ENCODE measurements at places on chromosomes 6 and 20. TPM values are rescaled to one million over a fixed set of nuclear protein-coding genes. Genes with fewer than 3 reads are reported as not detected.

DNA sequence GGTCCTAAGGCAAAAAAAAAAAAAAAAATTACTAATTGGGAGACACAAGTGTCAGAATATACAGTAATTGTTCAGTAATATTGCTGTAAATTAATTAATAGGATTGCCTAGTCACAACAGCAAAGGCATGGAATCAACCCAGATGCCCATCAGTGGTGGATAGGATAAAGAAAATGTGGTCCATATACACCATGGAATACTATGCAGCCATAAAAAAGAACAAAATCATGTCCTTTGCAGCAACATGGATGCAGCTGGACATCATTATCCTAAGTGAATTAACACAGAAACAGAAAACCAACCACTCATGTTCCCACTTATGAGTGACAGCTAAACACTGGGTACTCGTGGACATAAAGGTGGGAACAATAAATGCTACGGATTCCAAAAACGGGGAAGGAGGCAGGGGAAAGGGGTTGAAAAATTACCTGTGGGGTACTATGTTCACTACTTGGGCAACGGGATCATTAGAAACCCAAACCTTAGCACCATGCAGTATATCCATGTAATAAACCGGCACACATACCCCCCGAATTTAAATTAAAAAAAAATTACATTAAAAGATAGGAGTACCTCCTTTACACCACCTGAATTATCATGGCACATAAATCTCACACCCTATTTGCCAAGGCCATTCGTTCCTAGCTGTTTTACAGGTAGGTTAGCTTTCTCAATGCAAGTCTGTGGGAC, 689 bp upstream of the PFDN4 start:
- H3K36me3 ChIP-seq, result no peaks in the 10 kb centered on the region
- no peak for DNase-seq
- no peaks in the 10 kb centered on the region for H3K27me3 ChIP-seq
- peak overlapping the region; percentile 73 for H3K4me3 ChIP-seq

GRCh38 chr6:127951172-127951917, 50.5 kb upstream of the THEMIS start:
- no peaks in the 10 kb centered on the region for H3K36me3 ChIP-seq
- H3K27ac ChIP-seq, result no peak overlapping the region
- no peak overlapping the region for H3K4me3 ChIP-seq
- no peaks in the 10 kb centered on the region for H3K27me3 ChIP-seq

- no peaks in the 10 kb centered on the region for H3K4me1 ChIP-seq
- no peak overlapping the region for H3K4me3 ChIP-seq
- H3K27ac ChIP-seq, result no peak overlapping the region
- no peaks in the 10 kb centered on the region for H3K27me3 ChIP-seq
- no peaks in the 10 kb centered on the region for H3K36me3 ChIP-seq
These were observed 627.2 kb downstream of the BCKDHB start for GRCh38 chr6:80733641-80734040.

The MYBL2 gene
- total RNA-seq, result 1.5 TPM

The HLA-F gene
- 418 TPM for total RNA-seq

The ETV7 gene
- 5.3 TPM for total RNA-seq

DNA sequence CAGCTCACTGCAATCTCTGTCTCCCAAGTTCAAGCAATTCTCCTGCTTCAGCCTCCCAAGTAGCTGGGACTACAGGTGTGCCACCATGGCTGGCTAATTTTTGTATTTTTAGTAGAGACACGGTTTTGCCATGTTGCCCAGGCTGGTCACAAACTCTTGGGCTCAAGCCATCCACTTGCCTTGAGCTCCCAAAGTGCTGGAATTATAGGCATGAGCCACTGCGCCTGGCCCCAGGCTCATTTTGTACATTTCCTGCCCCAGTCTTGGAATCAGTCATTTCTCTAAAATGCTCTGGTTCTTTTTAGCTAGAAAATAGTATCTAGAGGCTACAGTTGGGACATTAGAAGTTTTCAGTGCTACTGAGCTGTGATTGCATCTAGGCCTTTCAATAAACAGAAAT, 13.5 kb downstream of the MANBAL start:
- no peak for DNase-seq
- no peaks in the 10 kb centered on the region for H3K27me3 ChIP-seq
- no peak overlapping the region for H3K27ac ChIP-seq

DNA sequence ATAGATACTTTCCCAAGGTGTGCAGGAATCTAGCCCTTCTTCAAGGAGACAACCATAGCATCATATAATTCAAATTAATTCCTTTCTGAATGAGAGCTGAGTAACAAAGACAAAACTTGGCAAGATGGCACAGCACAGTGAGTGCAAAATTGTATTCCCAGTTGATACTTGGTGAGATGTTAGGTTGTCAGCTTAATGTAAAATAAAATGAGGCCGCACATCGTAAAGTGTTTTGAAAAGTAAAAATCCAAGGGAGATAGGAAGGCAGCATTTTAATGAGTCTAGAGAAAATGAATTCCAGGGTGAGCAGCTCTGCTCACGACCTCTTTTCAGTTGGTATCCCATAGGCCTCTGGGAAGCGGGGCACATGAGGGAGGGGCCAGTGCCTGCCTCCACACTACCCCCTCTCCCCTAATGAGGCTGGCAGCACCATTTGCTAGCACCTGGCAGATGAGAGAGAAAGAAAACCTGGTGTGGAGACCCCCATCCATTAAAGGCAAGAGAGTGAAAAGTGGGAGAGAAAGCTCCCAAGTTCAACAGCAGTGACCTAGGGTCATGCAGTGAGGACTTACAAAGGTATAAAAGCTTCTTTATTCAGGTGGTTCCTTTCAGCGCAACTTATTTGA, 158.4 kb downstream of the BTBD9 start:
- DNase-seq, result no peak
- H3K4me1 ChIP-seq, result peaks cover 7% of the 10 kb centered on the region
- H3K36me3 ChIP-seq, result no peaks in the 10 kb centered on the region

The SLC17A1 gene
- total RNA-seq, result not detected

DNA sequence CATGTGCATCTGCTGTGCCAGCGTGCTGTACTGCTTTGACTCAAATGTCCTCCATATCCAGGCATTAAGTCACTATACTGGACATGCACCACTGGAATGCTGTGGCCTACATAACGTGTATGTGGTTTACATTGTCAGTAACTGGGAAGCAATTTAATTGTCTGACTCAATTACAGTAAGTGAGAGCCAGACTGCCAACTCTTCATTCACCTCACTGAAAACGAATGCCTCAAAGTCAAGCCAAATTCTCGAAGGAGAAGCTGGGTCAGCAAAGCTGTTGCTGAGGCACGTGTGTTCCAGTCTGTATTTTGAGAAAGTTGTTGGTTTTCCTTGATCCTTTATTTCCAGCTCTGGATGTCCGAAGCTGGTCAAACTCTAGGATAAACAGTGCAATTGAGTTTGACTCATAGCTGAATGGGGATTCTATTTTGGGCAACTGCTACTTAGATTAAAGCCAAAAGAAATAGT, 534.3 kb downstream of the COL12A1 start:
- H3K36me3 ChIP-seq, result no peaks in the 10 kb centered on the region
- no peak overlapping the region for H3K4me3 ChIP-seq
- no peaks in the 10 kb centered on the region for H3K4me1 ChIP-seq

DNA sequence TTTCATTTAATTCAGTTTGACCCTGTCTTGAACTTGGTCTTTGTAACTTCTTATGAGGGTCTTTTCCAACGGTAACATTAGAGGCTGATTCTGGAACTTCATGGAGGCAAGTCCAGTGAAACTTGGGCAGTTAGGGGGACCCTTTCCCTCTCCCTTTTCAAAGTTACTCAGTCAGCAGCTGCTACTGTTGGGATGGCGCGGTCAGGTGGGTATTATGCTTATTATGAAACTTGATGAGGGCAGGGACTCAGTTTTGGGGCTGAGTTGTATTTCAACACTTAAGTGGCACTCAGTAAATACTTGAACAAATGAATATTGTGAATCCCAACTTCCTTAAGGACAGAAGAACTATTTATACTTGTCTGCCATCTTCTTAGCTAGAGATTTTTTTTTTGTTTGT, 20.8 kb downstream of the TOP1 start:
- H3K4me1 ChIP-seq, result peaks cover 78% of the 10 kb centered on the region
- DNase-seq, result no peak
- no peaks in the 10 kb centered on the region for H3K36me3 ChIP-seq
- H3K27ac ChIP-seq, result peak overlapping the region; percentile 4
- no peaks in the 10 kb centered on the region for H3K27me3 ChIP-seq

GRCh38 chr6:11432713-11433450, 104.7 kb upstream of the TMEM170B start:
- H3K4me3 ChIP-seq, result no peak overlapping the region
- H3K36me3 ChIP-seq, result no peaks in the 10 kb centered on the region
- DNase-seq, result no peak
- H3K27me3 ChIP-seq, result no peaks in the 10 kb centered on the region
- peak overlapping the region; percentile 61 for H3K27ac ChIP-seq

- H3K4me3 ChIP-seq, result peak overlapping the region; percentile 100
- H3K27ac ChIP-seq, result peak overlapping the region; percentile 99
- DNase-seq, result peak; percentile 79
- peaks cover 8% of the 10 kb centered on the region for H3K36me3 ChIP-seq
- peaks cover 15% of the 10 kb centered on the region for H3K4me1 ChIP-seq
These were observed 1.0 kb upstream of the NXT1 start for GRCh38 chr20:23349338-23350195.

DNA sequence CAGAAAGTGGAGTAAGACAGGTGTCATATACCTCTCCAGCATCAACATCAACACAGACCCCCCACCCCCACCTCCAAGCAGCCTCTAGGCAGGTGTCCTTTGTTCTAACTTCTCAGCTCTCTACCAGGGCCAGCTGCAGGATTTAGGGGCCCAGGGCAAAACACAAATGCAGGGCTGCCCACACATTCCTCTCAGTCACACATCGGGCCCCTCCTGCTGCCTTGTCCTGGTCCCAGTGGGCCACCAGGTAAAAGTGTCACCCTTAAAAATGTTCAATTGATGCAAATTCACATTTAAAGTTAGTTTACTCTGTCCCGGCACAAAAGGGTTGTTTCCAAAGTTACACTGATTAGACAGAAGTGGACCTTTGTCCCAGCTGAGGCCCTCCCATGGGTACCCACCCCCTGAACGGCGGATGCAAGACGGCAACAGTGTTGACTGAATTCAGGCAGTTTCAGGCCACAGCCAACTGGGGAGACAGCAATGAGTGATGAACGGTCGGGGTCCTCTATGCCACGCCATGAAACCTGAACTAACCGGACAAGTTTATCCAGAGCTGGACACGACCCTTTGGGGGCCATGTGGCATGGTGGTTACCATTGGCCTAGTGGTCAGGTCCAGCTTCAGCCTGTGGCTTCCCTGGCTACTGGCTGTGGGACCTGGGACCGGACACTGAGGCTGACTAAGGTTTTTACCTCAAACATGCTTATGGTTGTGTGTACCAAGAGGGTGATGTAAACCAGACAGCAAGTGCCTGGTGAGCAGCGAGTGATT, 52.2 kb upstream of the UNC93A start:
- H3K4me1 ChIP-seq, result no peaks in the 10 kb centered on the region
- DNase-seq, result no peak
- no peak overlapping the region for H3K4me3 ChIP-seq
- no peak overlapping the region for H3K27ac ChIP-seq

- no peaks in the 10 kb centered on the region for H3K4me1 ChIP-seq
- H3K36me3 ChIP-seq, result no peaks in the 10 kb centered on the region
- H3K4me3 ChIP-seq, result no peak overlapping the region
- no peak for DNase-seq
- no peak overlapping the region for H3K27ac ChIP-seq
These were observed 191.5 kb downstream of the CDH4 start for GRCh38 chr20:61443443-61444126.

DNA sequence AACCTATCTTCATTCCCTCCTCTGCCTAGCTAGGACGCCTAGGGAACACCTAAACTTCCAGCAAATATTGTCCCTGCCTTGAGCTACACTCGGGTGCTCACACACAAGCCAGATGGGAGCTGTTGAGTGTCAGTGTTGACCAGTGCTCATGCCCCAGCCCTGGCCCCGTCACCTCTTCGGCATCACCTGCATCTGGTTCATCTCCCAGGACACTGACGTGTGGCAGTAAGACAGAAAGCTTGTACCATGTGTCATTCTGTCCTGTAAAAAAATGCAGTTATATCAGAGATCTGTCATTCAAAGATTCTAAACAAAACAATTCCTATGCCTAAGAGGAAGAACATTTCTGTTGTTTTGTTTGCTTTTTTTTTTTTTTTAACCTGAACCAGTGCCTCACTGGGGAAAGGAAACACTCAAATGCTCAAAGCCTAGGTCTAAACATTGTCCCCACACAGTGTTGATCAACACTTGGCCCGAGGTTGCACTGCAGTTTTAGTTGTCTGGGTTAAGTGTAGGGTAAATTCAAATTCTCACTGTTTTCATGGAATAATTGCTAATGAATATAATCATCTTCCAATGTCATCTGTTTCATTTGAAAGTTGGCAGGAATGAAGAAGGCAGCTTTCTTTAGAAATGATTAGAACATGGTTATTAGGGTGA, 102.7 kb upstream of the SASH1 start:
- no peaks in the 10 kb centered on the region for H3K36me3 ChIP-seq
- H3K27ac ChIP-seq, result no peak overlapping the region
- H3K27me3 ChIP-seq, result no peaks in the 10 kb centered on the region
- DNase-seq, result no peak
- H3K4me3 ChIP-seq, result no peak overlapping the region

GRCh38 chr6:14547284-14547998, 429.9 kb downstream of the CD83 start:
- H3K27ac ChIP-seq, result no peak overlapping the region
- no peaks in the 10 kb centered on the region for H3K27me3 ChIP-seq
- H3K4me3 ChIP-seq, result no peak overlapping the region
- H3K4me1 ChIP-seq, result no peaks in the 10 kb centered on the region
- no peaks in the 10 kb centered on the region for H3K36me3 ChIP-seq

The DDAH2 gene
- total RNA-seq, result 52.4 TPM

The CDSN gene
- total RNA-seq, result not detected

DNA sequence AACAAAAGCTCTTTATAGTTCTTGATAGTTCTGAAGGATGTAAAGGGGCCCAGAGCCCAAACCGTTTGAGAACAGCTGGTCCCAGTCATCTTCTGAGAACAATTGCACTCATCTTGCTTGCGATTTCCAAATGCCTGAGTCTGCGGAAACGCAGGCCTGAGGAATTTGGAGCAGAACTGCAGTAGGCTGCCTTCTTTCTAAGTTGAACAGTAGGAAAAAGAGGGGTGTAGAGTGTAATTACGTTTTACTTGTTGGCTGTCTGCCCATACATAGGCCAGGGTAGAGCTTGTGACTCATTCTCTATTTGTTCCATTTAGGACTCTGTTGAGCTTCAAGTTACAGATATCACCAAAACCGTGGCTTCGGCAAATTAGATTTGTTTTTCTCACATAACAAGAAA, 42.0 kb upstream of the KIF16B start:
- no peak overlapping the region for H3K27ac ChIP-seq
- H3K4me3 ChIP-seq, result no peak overlapping the region
- no peaks in the 10 kb centered on the region for H3K36me3 ChIP-seq

- DNase-seq, result peak; percentile 30
- H3K4me1 ChIP-seq, result no peaks in the 10 kb centered on the region
- H3K4me3 ChIP-seq, result no peak overlapping the region
- H3K27me3 ChIP-seq, result no peaks in the 10 kb centered on the region
These were observed 12.3 kb upstream of the VSTM2L start for GRCh38 chr20:37890643-37891042.

GRCh38 chr6:17281100-17281496, at the start of gene RBM24:
Gene RBM24, plus strand, starts transcription at chr6:17281361. Its CDS starts 221 bp downstream, at chr6:17281582.
- peaks cover 22% of the 10 kb centered on the region for H3K27me3 ChIP-seq
- peak; percentile 39 for DNase-seq
- H3K4me1 ChIP-seq, result peaks cover 14% of the 10 kb centered on the region
- H3K27ac ChIP-seq, result no peak within 1 kb of the TSS
- H3K36me3 ChIP-seq, result no peaks in the 10 kb centered on the region
- H3K4me3 ChIP-seq, result peak within 1 kb of the TSS; percentile 46

The TCF19 gene
- total RNA-seq, result 4.7 TPM

- no peak overlapping the region for H3K27ac ChIP-seq
- no peaks in the 10 kb centered on the region for H3K4me1 ChIP-seq
- H3K36me3 ChIP-seq, result no peaks in the 10 kb centered on the region
- H3K4me3 ChIP-seq, result no peak overlapping the region
- H3K27me3 ChIP-seq, result no peaks in the 10 kb centered on the region
These were observed 60.9 kb downstream of the SNRNP48 start for GRCh38 chr6:7650878-7651277.

Data from upper lobe of left lung (tissue), 6 donors.